Ammon's horn (tissue), 1 donor: ENCODE measurements at places on chromosomes 13 and 19.
A peak's percentile ranks its signal among the peaks of the same experiment; 100 is the strongest.

- DNase-seq = no peak
These were observed 2.1 kb downstream of the ZNF563 start for GRCh38 chr19:12331211-12331941.

GRCh38 chr13:95385798-95386197 lies 84.5 kb upstream of the ABCC4 start:
- no peak for DNase-seq

DNA sequence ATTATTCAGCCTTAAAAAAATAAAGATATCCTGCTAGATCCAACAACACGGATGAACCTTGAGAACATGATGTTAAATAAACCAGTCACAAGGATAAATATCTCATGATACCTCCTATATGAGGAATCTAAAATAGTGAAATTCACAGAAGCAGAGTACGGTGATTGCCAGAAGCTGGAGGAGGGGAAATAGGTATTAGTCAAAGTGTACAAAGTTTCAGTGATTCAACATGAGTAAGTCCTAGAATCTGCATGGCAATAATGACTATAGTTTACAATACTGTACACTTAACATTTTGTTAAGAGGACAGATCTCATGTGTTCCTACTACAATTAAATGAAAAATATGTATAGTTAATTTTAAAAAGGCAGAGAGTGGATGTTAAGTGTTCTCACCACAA lies 206.6 kb upstream of the SLC10A2 start:
- DNase-seq = no peak

DNA sequence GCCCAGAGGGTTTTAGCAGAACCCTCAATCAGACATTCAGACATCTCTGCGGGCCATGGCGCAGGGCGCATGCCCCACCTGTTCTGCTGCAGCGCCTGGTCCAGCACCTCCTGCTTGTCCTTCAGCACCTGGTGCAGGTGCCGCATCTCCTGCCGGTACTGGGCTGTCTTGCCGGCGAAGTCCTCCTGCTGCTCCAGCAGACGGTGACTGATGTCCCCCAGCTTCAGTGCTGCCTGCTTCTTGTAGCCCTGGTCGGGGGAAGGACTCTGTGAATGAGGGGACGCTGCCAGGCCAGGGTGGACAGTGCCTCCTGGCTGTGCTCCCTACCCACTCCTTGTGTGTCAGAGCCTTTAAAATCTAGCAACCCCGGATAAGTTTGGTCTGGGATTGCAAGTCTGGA lies 12.2 kb upstream of the SLC7A9 start:
- DNase-seq = no peak

- DNase-seq = no peak
These were observed 16.1 kb downstream of the ZSWIM9 start for GRCh38 chr19:48186541-48186991.

DNA sequence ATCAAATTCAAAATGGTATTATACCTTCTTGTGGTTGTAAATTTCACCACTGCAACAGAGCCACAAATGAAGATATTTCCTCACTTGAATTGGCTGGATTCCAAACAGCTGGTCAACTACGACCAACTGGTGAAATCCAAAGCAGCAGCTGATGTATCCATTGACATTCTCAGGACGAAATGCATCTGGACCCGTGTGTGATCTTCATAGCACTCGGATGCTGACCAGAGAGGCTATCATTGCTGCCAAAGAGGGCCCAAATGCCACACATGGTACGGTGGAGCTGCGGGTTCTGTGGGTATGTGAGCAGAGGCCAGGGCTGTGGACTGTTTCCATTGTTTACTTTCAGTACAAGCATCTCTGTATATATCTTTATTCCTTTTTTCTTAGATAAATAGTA lies 25.6 kb upstream of the PCCA start:
- no peak for DNase-seq

GRCh38 chr19:13031917-13032623 lies 36.8 kb downstream of the NFIX start:
- DNase-seq = peak; percentile 91

GRCh38 chr19:46193678-46194077 lies 35.9 kb upstream of the IGFL1 start:
- no peak for DNase-seq

DNA sequence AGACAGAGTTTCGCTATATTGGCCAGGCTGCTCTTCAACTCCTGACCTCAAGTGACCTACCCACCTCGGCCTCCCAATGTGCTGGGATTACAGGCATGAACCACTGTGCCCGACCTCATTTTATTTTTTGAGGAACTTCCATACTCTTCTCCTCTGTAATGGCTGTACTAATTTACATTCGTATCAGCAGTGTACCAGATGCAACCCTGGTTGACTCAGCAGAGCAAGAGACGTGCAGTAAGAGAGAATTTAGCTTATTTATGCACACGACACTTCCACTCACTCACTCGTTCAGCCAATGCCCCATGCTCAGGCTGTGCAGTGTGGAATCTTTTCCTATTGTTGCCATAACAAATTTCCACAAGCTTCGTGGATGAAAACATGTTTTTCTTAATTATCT lies 6.9 kb downstream of the KIR3DL3 start:
- no peak for DNase-seq

- no peak for DNase-seq
These were observed 632 bp downstream of the NPAS1 start for GRCh38 chr19:47020132-47020805.

GRCh38 chr13:22648320-22648801 lies 532.4 kb upstream of the SGCG start:
- DNase-seq = no peak

GRCh38 chr19:32901504-32902161 lies 32.1 kb upstream of the SLC7A9 start:
- no peak for DNase-seq

- no peak for DNase-seq
These were observed 906.8 kb upstream of the SPRY2 start for GRCh38 chr13:81247711-81248110.

DNA sequence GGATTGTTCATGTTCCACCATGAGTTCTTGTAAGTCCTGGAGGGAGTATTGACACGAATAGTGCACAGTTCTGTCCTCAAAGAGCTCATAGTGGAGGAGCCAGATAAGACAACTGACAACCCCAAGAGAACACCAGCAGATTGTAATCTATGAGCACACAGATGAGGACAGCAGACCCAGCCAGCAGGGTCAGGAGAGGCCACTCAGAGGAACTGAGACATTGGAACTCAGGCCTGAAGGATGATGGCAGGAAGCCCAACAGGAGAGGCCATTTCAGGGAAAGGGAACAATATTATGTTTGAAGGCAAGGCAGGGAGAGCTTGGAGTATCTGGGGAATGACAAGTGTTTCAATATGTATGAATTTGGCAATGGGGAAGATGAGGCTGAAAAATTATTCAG lies 63.7 kb upstream of the IPO5 start:
- no peak for DNase-seq

DNA sequence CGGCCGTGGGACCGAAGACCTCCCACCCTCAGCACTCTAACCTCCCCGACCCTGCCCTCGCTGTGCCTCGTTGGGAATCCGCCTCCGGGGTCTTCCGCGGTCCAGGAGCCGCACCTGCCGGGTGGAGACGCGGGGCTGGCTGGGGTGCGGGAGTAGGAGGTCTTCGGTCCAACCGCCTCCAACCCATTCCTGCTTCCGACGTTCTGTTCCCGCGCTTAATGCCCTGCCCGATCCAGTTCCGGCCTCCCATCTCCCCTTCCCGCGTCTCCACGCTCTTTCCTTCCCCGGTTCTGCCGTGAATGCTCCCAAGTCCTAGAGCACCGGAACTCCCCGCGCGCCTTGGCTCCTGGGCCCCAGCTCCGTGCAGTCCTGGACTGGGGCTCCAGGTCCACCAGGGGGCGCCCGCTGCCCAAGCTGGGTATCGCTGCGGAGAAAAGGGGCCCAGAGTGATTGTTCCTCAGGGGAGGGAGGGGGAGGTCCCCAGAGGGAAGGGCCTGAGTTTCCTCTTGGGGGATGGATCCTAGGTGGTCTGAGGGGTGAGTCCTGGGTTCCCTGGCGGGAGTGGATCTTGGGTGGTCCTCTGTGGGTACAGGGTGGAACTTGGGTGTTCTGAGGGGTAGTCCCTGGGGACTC lies 14.1 kb upstream of the TNFSF9 start:
- DNase-seq = peak; percentile 92

- DNase-seq = no peak
These were observed 903 bp downstream of the PIN1 start for GRCh38 chr19:9836021-9836420.

DNA sequence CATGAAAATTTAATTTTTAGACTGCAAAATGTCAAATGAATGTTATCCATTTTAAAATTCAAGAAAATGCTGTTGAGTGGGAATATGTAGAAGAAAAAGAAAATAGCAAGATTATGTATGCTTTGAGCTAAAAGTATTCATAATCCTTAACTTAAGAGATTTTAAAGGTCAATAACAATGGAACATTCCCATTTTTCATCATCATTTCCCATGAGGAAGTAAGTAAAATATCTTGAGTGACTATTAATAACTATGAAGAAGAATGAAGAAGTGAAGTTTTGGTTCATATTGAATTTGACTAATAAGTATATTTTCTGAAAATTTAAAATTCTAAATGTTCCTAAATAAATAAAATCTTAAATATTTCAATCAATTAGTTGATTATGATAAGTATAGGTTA lies 273.4 kb downstream of the DACH1 start:
- DNase-seq = no peak

GRCh38 chr19:47157431-47158321 lies 27.0 kb downstream of the SAE1 start:
- DNase-seq = peak; percentile 32
